Hepatocyte (in vitro differentiated cells): ENCODE measurements at places on chromosomes 7 and 10. TPM values are rescaled to one million over a fixed set of nuclear protein-coding genes. Genes with fewer than 3 reads are reported as not detected.

GRCh38 chr7:107209565-107209964 is 40.8 kb downstream of the HBP1 start:
- no peak for DNase-seq

Gene LRRD1
- 0.08 and 0.77 TPM in 2 replicates for total RNA-seq

DNA sequence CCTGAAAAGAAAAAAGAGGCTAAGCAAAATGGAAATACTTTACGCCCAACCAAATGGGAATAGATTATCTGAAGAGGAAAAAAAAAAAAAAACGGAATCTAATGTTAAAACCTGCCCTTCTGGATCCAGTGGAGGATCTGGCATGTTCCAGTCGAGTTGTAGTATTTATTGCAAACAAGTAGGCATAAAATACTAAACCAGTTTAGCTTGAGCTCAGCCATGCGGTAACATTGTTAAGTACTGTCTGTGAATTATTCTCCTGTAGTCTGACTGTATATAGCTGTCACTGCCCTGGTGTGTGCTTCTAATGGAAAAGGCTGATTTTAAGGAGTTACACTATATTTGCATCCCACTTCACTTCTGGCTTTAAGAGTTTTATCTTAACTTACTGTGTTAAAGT is 40.3 kb downstream of the CELF2 start:
- DNase-seq, result no peak

DNA sequence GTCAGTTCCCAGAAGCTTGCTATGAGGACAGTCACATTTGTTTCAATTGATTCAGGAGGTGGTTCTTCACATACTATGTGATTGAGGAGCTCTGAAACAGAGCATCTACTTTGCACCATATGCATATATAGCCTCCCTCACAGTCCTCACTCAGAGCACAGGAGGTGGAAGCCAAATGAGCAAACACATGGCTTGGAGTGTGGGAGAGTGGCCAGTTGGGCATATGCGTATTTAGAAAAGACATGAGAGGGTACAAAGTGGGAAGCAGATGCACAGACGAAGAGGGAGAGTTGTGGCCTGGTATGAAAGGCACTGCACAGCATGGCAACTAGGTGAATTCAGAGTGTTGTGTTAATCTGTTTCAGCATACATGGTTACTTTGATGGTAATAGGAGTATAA is 165.6 kb downstream of the COL28A1 start:
- no peak for DNase-seq

Gene DRGX
- total RNA-seq, result not detected in 2 replicates

DNA sequence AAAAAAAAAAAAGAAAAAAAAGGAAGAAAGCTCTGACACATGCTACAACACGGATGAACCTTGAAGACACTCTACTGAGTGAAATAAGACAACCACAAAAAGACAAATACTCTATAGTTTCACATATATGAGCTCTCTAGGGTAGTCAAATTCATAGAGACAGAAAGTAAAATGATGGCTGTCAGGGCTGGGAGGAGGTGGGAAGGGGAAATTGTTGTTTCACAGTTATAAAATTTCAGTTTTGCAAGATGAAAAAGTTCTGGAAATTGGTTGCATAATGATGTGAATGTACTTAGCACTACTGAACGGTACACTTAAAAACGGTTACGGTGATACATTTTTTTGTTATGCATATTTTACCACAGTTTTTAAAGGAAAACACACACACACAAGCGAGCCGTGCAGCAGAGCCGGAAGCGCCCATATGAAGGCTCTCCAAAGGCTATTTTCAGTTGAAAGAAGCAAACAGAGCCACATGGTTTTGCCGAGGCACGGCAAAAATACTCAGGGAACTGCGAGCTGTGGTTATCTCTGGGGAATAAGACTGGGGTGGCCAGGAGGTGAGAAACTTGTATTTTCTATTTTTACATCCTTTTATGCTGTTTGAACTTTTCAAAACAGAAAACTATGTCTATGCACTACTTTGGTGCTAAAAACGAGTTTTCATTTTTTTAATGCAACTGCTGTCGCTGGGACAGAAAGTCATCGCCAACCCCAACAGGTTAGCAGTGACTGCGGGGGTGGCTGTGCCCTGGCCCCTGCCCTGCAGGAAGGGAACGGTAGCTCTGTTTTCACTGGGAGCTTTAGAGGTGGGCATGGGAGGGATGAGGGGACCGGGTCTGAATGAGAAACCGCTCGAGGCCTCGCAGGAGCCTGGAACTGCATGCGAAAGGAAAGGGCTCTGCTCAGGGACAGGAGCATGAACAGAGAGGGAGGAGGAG is 132.9 kb downstream of the OAT start:
- DNase-seq, result no peak

- no peak for DNase-seq
Observed at GRCh38 chr7:85600395-85600794, 413.5 kb upstream of the SEMA3D start.

Gene WDFY4
- total RNA-seq, result 0.36 and 0.43 TPM in 2 replicates

Gene ECHS1
- 146 TPM in 2 replicates for total RNA-seq

Gene ITGB8
- 34.2 and 37.0 TPM in 2 replicates for total RNA-seq

DNA sequence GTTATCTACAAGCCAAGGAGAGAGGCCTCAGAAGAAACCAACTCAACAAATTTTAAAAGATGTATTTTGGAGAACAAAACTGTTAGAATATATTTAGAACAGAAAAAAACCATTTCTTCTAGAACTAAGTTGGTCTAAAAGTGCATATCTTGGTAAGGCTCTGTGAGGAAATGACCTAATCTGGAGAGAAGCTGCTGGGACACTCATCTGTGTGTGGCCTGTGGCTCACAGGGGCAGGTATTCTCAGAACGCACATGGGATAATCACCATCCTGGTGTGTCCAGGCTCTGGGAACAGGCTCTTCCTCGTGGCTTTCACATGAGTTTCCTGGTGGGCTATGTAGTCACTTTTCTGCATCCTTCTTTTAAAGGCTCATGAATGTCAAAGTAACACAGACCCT is 38.1 kb upstream of the PRSS1 start:
- no peak for DNase-seq

Gene TAS2R41
- not detected in 2 replicates for total RNA-seq

Gene WNT8B
- not detected in 2 replicates for total RNA-seq

Gene NYAP1
- total RNA-seq, result 1.6 and 2.4 TPM in 2 replicates
